Activated T-helper 1 cell treated with anti-CD3 and anti-CD28 coated beads, Interleukin-2, amount 50 U/mL, for 16 hours (primary cell): ENCODE measurements at places on chromosomes 1 and 21.

GRCh38 chr1:162660574-162660973 is 28.3 kb downstream of the DDR2 start:
- no peak for DNase-seq

- no peak for DNase-seq
Observed at GRCh38 chr1:54851406-54851805, 35.6 kb downstream of the DHCR24 start.

DNA sequence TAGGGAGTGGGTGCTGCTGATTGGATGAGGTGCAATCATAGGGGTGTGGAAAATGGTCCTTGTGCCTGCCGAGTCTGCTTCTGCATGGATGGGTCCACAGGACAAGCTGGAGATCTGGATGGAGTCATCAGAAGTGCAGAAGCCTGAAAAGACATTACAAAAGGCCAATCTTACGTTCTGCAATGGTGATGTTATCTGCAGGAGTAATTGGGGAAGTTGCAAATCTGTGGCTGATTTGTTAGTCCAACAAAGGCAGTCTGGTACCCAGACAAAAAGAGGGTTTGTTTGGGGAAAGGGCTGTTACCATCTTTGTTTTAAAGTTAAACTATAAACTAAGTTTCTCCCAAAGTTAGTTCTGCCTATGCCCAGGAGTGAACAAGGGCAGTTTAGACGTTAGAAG is 166.5 kb downstream of the PGBD5 start:
- DNase-seq = no peak

DNA sequence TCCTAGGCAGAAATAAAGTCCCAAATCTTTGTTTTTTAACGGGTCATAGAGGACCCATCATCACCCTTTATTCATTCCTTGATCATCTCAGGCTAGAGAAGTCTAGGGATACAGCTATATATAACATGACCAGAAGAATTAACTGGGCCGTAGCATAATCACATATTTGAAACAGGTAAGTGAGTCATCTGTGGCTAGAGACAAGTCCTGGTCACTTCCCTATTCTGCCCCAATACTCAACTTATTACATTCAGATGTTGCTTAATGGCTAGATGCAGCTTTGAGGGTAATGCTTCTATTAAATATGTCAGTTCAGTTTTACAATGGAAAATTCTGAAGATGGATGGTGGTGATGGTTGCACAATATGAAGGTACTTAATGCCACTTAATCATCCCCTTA is 47.0 kb downstream of the EXO1 start:
- no peak for DNase-seq

DNA sequence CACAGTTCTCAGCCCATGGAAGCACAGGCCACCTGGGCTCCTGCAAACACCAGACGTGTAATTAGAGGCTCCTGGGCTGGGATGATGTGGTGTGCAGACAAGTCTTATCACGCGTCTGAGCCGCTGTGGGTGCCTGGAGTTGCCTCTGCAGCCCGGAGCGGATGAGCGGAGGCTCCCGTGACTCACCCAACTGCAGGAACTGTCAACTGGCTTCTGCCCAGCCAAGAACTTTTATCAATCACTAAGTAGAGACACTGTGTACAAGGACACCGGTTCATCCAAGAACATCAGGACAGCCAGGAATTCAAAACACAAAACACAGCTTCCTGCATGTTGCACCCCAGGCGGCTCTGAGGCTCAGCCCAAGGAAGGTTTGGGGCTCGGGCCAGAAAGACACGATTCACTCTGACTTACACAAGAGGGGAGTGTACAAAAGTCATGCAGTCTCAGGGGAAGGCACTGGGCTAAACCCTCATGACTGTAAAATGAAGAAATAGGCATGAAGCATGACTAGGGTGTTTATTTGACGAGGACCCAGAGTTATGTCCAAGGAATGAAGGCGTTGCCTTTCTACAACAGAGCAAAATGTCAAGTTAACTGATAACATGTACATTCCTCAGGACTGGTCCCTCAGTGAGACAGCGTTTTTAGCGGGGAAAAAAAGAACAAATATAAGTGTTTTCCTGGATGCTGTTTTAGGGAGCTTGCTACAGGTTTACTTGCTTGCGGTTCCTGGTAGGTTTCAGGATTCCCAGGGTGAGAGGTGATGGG is 21.1 kb downstream of the ERRFI1 start:
- DNase-seq = no peak

DNA sequence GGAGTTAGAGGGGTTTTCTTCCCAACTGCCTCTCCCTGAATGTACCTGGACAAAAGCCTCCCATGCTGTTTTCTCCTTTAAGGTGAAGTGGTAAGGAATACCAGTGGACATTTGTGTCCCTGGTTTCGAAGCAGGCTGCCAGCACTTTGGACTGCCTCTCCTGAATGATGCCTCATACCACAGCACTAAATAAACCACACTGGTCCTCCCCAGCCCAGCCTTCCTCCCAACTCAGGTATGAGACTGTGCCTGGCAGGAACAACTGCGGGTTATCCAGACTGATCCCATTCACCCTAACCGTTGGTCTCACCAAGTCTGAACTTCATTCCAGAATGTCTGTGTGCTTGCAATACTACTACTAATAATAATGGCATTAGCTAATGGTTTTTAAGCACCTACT is 9.3 kb downstream of the COQ8A start:
- DNase-seq = no peak

DNA sequence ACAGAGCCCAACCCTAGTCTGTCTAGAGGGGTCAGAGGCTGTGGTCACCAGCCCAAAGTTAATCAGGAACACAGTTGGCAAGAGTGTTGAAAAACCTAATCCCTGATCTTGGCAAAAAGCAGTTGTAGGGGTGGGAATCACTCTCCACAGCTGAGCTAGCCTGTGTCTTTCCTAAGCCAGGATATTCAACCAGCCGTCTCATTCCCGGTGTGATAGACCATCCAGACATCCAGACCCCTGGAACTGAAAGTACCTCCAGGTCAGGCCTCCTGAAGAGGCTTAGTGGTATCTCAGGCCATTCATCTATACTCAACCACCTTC is 4.9 kb downstream of the LHX9 start:
- no peak for DNase-seq
